Sigmoid colon (tissue), 7 donors: ENCODE measurements at places on chromosomes 3 and 15. TPM values are rescaled to one million over a fixed set of nuclear protein-coding genes. Genes with fewer than 3 reads are reported as not detected.

The HTR3E gene
- not detected for total RNA-seq

The ZPLD1 gene
- total RNA-seq, result 0.36 TPM

The EEF1AKMT4 gene
- 1.4 TPM for total RNA-seq

The SPRED1 gene
- total RNA-seq, result 13.3 TPM

The KY gene
- 3.9 TPM for total RNA-seq

The TRMT10C gene
- total RNA-seq, result 29.1 TPM

DNA sequence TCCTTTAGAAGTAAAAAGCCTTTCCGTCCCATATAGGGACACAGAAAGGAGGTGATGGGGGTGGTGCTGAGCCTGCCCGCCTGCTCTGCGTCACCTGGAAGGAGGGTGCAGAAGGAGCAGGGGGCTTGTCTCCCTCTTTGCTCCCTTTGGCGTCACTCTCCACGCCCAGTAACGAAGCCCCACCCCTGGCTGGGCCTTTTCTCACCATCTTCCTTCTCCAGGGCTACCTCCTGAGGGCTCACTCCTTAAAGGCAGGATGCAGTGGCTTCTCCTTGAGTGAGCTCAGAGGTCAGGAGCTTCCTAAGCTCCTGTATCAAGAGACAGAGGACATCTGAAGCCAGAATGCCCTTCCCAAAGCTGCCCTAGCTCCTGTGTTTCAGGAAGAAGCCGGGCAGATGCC is 31.5 kb downstream of the SLCO3A1 start:
- no peak for DNase-seq

- DNase-seq, result no peak
These were observed 88.8 kb downstream of the DLG1 start for GRCh38 chr3:197209366-197210260.

- no peak for DNase-seq
These were observed 87.8 kb upstream of the CTDSPL start for GRCh38 chr3:37773911-37774310.

DNA sequence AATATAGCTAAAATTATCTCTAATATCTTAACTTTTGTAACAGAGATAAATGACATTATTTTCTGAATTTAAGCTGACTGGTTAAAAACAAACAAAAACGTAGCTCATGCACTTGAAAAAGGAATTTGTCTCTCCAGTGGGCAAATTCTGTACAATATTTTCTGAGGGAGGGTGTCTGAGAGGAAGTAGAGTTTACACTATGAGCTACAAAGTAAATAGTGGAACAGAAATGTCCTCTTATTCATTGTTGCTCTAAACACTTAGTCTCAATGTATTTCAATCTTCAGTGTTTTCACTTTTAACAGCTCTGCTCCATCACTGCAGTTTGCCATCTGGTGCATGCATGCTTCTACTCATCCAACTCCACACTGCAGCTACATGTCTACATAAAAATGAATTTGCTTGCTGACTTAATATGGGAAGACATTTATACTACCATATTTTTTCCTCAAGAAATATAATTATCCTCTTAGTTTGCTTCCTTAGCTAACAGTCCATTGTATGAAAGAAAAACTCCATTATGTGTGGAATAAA is 817.4 kb upstream of the LMCD1 start:
- no peak for DNase-seq

DNA sequence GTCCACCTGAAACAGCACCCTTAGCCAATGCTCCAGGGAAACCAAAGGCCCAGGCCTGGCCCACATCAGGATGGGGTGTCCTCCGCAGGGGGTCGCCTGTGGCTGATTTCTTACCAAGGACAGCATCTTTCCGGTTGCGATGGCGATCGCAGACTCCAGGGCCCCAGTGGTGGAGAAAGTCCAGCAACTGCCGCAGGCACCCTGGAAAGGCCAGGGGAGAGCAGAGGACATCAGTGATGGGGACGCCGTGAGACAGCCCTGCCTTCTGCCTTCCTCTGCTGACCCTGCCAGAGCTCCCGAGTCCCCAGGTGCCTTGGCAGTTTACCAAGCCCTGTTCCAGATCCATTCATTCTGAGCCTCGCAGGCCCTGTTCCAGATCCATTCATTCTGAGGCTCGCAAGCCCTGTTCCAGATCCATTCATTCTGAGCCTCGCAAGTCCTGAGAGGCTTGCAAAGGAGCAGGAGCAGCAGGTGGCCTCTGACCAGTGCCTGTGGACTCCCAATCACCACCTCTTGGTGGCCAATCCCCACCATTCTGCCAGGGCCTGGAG is 12.5 kb downstream of the CTSH start:
- DNase-seq, result no peak

GRCh38 chr15:70535071-70535954 is 228.0 kb downstream of the UACA start:
- DNase-seq, result no peak

DNA sequence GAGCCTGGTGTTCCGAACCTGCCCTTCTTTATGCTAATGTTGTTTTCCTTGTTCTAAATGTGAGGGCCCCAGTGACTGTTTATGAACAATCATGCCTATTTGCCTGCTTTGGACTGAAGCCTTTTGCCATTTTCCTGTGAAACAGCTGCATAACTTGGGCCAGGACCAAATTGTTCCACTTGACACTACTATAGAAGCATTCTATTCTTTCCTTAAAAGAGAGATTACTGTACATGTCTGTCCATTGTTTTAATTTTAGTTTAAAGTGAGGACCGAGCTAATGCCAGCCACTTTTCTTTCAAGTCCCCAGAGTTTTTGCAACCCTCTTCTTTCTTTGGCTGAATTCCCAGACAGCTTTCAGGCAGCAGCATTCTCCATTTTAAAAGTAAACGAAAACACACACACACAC is 980.3 kb downstream of the CADM2 start:
- DNase-seq, result no peak
